ENCODE measurements at places on chromosomes 6 and 20.

DNA sequence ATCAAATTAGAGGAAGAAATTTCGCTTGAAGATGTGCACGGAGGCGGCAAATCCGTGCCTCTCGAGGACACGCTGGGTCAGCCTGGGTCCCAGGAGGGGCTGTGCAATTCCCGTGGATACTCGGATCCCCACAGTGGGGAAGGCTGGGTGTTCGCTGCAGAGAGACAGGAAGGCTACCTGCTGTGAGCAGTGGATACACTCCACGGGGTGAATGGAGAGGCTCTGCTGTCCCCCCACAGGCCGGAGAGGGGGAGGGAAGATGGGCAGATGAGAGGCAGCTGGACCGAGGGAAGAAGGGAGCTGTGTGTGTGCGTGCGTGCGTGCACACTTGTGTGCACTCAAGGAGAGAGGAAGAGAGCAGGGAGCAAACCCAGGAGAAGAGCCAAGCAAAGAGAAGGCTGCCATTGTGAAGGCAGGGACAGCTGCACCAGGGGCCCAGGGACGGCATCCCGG lies 57.3 kb downstream of the SULF2 start:
- no peak for DNase-seq

DNA sequence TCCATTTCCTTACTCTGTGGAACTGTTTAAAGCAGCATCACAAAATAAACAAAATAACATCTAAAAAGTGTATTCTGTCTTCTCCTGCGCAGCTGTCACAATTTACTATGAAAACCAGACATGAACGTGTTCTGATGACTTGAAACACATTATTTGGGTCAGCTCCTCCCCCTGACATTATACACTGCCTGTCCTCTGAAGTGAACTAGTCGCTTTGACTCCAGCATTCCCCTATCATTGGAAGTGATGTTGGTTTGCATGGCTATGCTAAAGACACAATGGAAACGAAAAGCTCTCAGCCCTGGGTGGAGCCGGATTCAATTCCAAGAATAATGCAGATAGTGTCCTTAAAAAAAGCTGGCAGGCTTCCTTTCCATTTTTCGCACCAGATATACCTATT lies 125.9 kb downstream of the FYN start:
- DNase-seq = no peak

DNA sequence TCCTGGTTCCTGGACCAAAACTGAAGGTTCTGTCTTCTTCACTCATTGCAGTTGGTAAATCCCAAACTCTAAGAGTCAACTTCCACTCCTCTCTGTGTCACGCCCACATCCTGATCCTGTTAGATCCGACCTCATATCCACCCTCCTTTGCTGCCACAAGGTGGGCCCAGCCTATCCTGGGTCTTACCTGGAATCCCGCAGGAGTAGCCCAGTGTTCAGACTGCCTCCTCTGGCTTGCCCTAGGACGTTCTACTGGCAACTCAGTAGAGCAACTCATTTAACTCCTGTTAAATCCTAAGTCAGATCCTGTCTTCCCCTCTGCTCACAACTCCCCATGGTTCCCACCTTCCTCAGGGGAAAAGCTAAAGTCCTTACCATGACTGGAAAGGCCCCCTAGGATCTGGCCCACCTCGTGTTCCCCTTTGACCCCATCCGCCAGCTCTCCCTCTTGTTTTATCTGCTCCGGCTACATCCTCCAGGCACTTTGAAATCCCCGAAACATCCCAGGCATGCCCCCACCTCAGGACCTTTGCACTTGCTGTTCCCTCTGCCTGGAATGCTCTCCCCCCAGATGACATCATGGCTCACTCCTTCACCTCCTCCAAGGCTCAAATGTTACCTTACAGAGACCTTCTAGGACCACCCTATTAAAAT lies 43.9 kb downstream of the TFEB start:
- DNase-seq = no peak

DNA sequence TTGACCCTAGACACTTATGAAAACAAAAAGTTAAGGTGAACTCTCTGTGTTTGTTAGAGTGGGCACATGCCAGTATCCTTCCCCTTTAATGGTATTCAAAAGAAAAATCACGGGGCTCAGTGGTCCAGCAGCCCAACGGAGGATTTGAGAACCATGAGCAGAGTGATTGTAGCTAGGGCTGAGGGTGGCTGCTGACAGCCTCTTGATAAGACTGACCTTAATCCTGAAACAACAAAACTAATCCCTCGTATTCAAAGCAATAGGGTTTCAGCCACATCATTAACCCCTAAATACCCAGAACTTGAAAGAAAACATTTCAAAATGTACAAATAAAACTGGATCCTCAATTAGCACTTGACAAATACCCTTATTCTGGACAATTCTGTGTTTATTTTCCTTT lies 95.1 kb downstream of the SNAP25 start:
- no peak for DNase-seq

DNA sequence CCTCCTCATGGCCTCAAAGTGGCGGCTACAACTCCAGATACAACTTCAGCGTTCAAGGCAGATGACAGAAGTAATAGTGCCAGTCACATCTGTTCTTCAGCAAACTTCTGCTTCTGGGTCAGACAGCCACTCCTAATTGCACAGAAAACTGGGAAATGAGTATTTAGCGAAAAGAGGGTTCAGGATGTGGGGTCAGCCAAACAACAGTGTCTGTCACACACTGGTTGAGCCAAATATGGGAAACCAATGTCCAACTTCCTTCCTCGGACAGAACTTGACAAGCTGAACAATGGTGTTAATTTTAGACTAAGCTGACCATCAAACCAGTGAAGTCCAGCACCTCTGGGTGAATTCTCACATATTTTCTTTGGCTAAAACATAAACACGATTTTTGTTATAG lies 22.1 kb downstream of the NUDT3 start:
- DNase-seq = no peak

DNA sequence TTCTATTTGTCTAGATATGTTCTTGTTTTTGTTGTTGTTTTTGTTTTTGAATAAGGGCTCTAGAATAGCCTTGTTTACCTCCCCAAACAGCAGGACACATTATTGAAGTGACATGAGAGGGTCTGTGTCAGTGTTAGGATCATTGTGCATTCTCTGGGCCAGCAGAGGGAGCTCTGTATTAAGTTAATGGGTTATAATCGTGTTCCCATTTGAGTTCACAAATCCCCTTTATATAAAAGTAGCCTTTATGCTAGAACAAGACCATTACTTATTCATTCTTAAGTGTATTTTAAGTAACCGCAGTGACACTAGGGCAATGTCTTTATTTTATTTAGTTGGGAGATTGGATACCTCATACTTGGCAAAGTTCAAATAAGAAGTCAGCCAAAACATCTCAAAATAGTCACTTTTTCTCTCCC lies 44.8 kb downstream of the STK4 start:
- DNase-seq = peak; percentile 67

GRCh38 chr20:4550740-4551139 lies 171.0 kb upstream of the PRND start:
- DNase-seq = no peak

GRCh38 chr6:113879186-113880096 lies 22.3 kb downstream of the MARCKS start:
- DNase-seq = no peak

GRCh38 chr6:47235421-47235820 lies 74.3 kb downstream of the TNFRSF21 start:
- no peak for DNase-seq

DNA sequence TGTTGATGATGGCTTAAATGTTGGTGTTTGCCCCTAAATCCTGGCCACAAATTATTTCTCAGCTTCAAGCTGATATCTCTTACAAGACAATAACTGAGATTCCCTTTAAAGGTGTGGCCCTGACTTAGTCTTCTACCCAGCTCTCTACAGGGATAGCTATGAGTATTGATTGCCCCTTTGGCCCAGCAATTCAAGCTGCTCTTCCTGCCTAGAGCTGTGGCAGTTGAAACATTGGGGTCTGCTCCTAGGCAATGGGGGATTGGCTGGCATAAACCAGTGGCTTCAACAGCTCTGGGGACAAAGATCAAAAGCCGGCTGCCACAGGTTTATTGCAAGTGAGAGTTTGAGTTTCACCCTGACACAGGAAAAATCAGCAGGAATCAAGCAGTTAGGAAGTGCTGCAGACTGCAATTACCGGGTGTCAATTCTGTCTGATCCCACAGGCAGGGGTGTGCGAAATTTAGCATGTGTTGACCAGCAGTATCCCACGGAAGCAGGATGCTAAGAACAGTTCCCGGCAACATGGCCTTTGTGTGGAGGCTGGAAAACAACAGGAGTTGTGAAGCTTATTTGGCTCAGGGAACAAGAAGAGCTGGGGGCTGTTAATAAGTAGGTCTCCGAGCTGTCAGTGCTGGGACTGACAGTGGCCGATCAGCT lies 66.2 kb upstream of the IYD start:
- DNase-seq = no peak

GRCh38 chr20:3727401-3728021 lies 5.0 kb upstream of the HSPA12B start:
- peak; percentile 66 for DNase-seq

DNA sequence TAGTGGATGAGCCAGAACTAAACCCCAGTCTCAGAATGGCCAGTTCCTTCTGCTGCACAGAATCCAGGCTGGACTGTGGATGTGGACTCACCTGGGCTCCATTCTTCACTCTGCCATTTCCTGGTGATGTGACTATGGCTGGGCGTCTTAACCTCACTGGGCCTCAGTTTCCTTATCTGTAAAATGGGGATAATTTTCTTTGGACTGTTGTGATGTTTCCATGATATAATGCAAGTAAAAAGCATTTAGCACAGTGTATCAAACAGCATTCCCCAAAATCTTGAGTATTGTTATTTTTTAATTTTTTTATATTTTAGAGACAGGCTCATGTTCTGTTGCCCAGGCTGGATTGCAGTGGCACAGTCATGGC lies 5.9 kb upstream of the IP6K3 start:
- DNase-seq = no peak

DNA sequence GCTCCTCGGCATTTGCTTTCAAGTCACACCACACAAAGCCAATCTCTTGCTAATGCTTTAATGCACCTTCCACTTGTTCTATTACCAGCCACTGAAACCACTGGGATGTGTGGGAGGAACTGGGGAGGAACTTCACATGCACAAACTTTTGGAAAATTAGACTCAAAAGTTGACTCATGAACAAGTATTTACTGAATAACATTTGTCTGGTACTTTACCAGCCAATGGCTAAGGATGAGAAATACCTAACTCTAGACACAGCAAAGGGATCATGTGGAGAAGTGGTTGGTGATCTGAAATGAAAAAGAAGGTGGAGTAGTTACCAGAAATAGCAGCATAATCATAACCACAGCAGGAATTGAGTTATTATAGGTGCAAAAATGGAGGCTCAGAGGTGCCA lies 554.0 kb upstream of the NOX3 start:
- DNase-seq = no peak

DNA sequence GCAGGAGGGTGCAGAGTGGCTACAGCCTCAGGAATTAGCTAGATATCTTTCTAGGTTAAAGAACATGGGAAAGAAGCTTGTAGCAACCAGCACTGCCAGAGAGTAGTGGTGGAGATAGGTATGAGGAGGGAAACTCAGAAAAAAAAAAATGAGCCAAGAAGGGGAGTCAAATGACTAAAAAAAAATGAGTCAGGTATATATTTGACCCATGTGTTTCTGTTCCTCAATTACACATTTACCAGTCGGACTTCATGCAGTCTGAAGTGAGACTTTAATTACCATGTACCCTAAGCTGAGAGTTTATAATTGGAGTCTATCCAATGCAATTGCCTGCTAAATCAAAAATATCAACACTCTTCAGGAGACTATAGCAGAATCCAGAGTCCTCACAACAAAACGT lies 964.6 kb downstream of the HACE1 start:
- no peak for DNase-seq

- DNase-seq = no peak
These were observed 1.4 kb upstream of the TREML4 start for GRCh38 chr6:41226752-41227151.

DNA sequence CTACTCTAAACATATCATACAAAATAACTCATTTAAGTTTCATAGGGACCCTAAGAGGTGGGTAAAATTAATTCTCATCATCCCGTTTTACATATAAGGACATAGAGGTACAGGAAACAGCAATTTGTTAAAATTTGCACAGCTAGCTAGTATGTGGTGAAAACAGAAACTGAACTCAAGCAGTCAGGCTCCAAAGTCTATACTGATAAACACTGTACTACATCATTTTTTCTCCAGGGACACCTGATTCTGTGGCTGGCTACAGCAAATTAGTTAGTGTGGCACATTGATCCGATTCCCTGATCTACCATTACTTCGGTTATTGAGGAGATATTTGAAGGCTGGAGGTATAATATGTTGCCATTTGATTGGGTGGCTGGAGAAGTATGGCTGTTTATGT lies 36.2 kb upstream of the E2F3 start:
- DNase-seq = no peak

DNA sequence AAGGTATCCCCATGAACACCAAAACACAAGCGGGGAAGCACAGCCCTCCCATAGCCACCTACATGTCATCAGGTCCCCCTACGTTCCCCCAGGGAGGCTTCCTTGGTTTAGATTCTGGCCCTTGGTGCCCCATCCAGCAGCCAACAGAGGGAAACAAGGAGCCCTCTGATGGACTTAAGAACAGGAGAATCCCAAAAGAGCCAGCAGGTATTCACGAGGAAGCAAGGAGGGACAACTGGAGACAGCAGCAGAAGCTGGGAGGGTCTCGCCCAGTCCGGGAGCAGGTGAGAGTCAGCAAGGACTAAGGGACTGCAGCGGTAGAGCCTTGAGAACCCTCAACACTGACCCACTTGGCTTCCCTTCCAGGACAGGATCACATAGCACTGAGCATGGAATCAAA lies 58.4 kb upstream of the TOP1 start:
- no peak for DNase-seq

GRCh38 chr6:154479771-154480639 lies 30.5 kb downstream of the CNKSR3 start:
- no peak for DNase-seq

DNA sequence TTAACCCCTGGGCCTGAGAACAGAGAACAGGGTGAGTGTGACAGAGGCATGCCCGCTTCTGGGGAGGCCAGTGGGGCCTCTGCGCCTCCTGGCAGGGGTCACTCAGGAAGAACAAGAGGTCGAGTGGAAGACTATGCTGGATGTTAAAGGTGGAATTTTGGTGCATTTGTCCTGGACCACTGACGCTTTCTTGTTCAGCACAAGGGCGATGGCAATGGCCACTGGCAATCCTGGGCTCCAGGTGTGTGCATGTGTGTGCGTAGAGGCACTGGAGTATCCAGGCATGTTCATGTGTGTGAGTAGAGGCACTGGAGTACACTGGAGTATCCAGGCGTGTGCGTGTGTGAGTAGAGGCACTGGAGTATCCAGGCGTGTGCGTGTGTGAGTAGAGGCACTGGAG lies 23.5 kb upstream of the NPBWR2 start:
- no peak for DNase-seq

DNA sequence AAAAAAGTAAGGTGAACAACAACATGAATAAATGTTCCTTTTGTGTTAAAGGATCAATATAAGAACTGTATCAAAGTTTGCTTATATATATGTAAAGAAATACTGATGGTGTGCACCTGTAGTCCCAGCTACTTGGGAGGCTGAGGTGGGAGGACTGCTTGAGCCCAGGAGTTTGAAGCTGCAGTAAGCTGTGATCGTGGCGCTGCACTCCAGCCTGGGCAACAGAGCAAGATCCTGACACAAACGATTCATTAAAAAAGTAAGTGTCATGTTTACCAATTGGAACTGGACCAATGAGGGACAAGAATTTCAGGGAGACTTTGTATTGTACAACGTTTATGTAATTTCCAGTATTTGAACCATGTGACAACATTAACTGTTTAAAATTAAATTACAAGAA lies 5.0 kb upstream of the PHF20 start:
- no peak for DNase-seq
